ENCODE measurements at places on chromosomes 6 and 20. TPM values are rescaled to one million over a fixed set of nuclear protein-coding genes. Genes with fewer than 3 reads are reported as not detected.
A peak's percentile ranks its signal among the peaks of the same experiment; 100 is the strongest.

Gene SAMD5
- total RNA-seq: 0.82 TPM

Gene FBXL4
- total RNA-seq: 26.4 TPM

Gene IMPG1
- not detected for total RNA-seq

- peak; percentile 82 for DNase-seq
- no peak overlapping the region for H3K4me3 ChIP-seq
- no peaks in the 10 kb centered on the region for H3K4me1 ChIP-seq
- peak overlapping the region; percentile 3 for H3K27ac ChIP-seq
- no peaks in the 10 kb centered on the region for H3K36me3 ChIP-seq
These were observed 257.6 kb downstream of the LAMA2 start for GRCh38 chr6:129140526-129140925.

DNA sequence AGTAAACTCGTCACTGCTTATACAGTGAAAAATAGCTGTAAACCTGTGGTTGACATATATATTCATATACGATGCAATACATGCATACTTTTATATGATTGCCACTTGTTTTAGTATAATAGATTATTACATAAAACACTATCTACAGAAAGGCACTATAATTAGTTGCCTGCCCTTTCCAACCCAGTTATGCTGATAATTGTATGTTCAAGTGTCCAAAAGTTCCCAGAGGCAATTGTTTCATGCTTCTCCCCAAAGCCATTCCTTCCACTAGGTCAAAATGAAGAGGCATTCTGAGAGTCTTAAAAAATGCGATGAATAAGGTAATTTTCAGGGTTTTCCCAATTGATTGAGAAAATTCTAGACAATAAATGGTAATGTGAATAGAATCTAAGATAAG, 434.6 kb downstream of the LMBRD1 start:
- DNase-seq: no peak
- no peaks in the 10 kb centered on the region for H3K27me3 ChIP-seq
- H3K4me1 ChIP-seq: no peaks in the 10 kb centered on the region
- no peak overlapping the region for H3K27ac ChIP-seq
- H3K36me3 ChIP-seq: no peaks in the 10 kb centered on the region
- H3K4me3 ChIP-seq: no peak overlapping the region

- H3K27ac ChIP-seq: no peak overlapping the region
- no peak overlapping the region for H3K4me3 ChIP-seq
- H3K36me3 ChIP-seq: no peaks in the 10 kb centered on the region
- peaks cover 19% of the 10 kb centered on the region for H3K4me1 ChIP-seq
These were observed 2.5 kb downstream of the GMNN start for GRCh38 chr6:24777227-24777626.

GRCh38 chr20:40359131-40359912, 329.7 kb downstream of the MAFB start:
- no peak overlapping the region for H3K4me3 ChIP-seq
- no peak overlapping the region for H3K27ac ChIP-seq
- H3K4me1 ChIP-seq: no peaks in the 10 kb centered on the region
- H3K27me3 ChIP-seq: no peaks in the 10 kb centered on the region
- DNase-seq: no peak
- no peaks in the 10 kb centered on the region for H3K36me3 ChIP-seq

- DNase-seq: no peak
- no peak overlapping the region for H3K4me3 ChIP-seq
- H3K36me3 ChIP-seq: no peaks in the 10 kb centered on the region
- H3K27me3 ChIP-seq: no peaks in the 10 kb centered on the region
- no peaks in the 10 kb centered on the region for H3K4me1 ChIP-seq
These were observed 78.8 kb upstream of the ARID1B start for GRCh38 chr6:156698239-156699016.

GRCh38 chr20:11018668-11019170, 344.9 kb upstream of the JAG1 start:
- H3K36me3 ChIP-seq: no peaks in the 10 kb centered on the region
- no peaks in the 10 kb centered on the region for H3K4me1 ChIP-seq
- no peak for DNase-seq
- no peaks in the 10 kb centered on the region for H3K27me3 ChIP-seq
- H3K27ac ChIP-seq: no peak overlapping the region
- no peak overlapping the region for H3K4me3 ChIP-seq

DNA sequence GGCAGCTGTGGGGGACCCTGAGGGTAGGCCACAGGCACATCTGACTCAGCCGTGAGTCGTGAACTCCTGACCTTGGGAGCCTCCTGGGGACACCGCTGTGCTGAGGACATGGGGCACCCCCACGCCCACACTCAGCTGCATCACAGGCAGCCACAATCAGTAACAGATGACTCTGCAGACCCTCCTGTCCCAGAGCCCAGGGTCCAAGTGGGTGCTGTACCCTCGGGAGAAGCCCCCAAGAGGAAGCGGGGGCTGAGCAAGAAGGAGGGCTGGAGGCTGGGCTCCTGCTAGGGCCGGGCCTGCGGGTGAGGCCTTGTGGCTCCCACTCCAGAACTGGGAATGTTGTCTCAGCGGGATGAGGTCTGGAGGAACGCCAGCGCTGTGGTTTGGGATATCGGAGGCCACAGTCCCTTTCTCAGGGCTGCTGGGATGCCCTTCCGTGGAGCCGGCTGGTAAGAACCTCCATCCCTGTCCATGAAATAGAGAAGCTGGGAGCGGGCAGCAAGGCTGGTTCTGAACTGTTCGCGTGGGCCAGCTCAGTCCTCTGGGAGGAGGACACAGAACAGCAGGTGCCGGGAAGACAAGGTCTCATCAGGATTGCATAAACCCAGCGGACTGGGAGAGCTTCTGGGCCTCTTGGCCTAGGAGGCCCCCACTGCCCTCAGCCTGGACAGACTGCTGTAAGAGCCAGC, 3.1 kb upstream of the LAMA5 start:
- H3K4me3 ChIP-seq: no peak overlapping the region
- no peaks in the 10 kb centered on the region for H3K36me3 ChIP-seq
- H3K4me1 ChIP-seq: no peaks in the 10 kb centered on the region
- no peaks in the 10 kb centered on the region for H3K27me3 ChIP-seq

DNA sequence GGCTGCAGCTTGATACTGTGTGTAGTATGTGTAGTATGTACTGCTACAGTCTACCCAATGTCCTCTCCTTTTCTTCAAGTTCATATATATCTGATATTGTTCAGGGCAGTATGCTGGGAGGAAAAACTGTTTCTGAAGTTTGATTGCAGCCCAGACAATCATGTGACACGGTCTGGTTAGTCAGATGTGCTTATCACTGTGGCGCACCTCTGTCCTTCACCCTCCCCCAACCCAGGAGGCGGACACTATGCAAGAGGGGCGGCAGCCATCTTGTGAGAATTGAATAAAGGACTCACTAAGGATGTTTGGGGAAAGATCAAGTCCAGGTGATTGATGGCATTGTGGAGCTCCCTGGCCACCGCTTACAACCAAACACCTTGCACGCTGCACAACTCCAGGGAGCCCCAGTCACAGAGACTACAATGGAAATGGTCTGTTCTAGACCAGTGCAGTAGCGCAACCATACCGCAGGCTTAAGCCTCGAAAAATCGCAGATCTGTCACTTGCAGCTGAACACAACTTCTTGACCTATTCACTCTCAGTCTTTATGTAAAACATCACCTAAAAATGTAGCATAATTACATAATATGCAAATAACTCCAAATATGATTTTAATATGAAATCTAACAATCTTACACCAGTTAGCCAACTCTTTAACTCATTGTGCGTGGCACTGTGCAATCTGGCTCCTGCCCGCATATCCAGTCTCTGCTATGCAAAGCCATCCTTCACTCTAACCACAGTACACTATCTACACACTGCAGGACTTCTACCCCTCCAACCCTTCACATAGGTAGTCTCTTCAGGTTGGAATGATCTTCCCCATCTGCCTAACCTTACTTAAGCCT, 79.3 kb downstream of the VGLL2 start:
- DNase-seq: no peak
- no peak overlapping the region for H3K27ac ChIP-seq
- no peaks in the 10 kb centered on the region for H3K36me3 ChIP-seq
- no peak overlapping the region for H3K4me3 ChIP-seq
- no peaks in the 10 kb centered on the region for H3K4me1 ChIP-seq
- H3K27me3 ChIP-seq: no peaks in the 10 kb centered on the region

- peaks cover 37% of the 10 kb centered on the region for H3K4me1 ChIP-seq
- no peak overlapping the region for H3K4me3 ChIP-seq
- H3K27me3 ChIP-seq: no peaks in the 10 kb centered on the region
- no peaks in the 10 kb centered on the region for H3K36me3 ChIP-seq
- DNase-seq: no peak
These were observed 76.0 kb upstream of the TBC1D7 start for GRCh38 chr6:13404228-13404891.

DNA sequence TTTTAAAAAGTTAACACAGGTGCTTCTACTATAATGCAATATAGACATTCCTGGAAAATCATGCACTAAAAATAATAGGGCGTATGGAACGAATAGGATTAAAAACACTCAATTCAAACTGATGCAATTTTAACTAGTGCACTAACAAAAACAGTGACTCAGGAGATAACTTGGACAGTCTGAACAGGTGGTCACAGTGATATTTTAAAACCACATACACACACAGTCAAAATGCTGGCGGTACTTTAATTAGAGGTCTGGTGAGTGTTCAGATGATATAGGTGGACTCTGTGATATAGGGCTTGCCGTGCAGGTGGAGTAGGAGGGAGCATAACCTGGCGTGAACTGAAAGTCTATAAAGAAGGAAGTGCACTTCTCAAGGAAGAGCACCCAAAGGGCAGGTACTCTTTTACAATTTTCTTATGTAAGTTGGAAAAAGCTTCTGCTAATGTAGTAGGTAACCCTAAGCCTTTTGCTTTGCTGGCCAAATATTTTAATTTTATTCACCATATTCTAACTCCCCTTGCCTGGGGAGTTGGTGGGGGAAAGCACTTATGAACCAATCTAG, 41.9 kb upstream of the PLN start:
- no peaks in the 10 kb centered on the region for H3K27me3 ChIP-seq
- no peaks in the 10 kb centered on the region for H3K36me3 ChIP-seq
- no peak overlapping the region for H3K27ac ChIP-seq
- H3K4me3 ChIP-seq: no peak overlapping the region

- DNase-seq: no peak
- H3K4me3 ChIP-seq: no peak overlapping the region
- H3K36me3 ChIP-seq: no peaks in the 10 kb centered on the region
- H3K27me3 ChIP-seq: no peaks in the 10 kb centered on the region
These were observed 1046.7 kb downstream of the HACE1 start for GRCh38 chr6:103812970-103813369.

GRCh38 chr6:142816031-142816430, 128.9 kb downstream of the HIVEP2 start:
- H3K4me3 ChIP-seq: no peak overlapping the region
- no peaks in the 10 kb centered on the region for H3K27me3 ChIP-seq
- H3K36me3 ChIP-seq: no peaks in the 10 kb centered on the region
- peaks cover 29% of the 10 kb centered on the region for H3K4me1 ChIP-seq
- H3K27ac ChIP-seq: no peak overlapping the region
- DNase-seq: no peak

Measured in sigmoid colon (tissue), 7 donors.